ENCODE measurements at places on chromosomes 11 and 22.

- DNase-seq = no peak
Measured at GRCh38 chr11:80937842-80938241, 1497.0 kb upstream of the TENM4 start.

DNA sequence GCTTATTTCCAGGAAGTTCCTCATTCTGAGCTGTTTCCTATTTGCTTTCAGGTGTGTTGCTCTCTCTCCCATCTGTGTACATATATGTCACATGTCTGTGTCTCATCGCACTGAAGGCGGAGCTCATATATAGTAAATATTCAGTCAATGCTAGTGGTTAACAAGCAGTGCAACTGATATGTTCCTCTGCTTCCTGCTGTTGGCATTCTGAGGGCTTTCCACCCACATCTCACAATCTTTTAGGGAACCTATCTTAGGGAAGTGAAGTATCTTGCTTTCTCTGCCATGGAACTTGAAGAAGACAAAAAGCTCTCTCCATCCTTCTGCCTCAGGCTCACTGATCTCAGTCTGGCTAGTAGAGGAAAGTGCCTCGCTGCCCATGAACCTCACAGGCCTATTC lies 139.8 kb downstream of the TTC17 start:
- DNase-seq = no peak

DNA sequence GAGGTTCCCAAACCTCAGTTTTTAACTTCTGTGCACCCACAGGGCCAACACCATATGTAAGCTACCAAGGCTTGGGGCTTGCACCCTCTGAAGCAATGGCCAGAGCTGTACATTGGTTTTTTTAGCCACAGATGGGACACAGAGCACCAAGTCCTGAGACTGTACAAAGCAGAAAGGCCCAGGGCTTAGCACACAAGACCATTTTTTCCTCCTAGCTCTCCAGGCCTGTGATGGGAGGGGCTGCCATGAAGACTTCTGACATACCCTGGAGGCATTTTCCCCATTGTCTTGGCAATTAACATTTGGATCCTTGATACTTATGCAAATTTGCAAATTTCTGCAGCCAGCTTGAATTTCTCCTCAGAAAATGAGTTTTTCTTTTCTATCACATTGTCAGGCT lies 23.4 kb downstream of the CNTF start:
- no peak for DNase-seq

DNA sequence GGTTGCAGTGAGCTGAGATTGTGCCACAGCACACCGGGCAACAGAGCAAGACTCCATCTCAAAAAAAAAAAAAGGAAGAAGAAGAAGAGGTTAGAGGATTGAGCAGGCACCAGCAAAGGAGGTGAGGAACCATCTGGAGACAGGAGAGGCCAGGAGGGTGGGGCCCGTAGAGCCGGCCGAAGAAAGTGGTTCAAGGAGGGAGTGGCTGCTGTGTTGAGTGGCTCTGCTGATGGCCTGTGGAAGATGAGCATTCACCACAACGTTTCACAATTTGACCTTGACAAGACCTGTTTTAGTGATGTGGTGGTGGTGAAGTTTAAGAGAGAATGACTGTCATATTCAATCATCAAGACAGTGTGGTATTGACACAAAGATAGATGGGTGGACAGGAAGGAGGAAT lies 6.8 kb upstream of the CTSD start:
- no peak for DNase-seq

DNA sequence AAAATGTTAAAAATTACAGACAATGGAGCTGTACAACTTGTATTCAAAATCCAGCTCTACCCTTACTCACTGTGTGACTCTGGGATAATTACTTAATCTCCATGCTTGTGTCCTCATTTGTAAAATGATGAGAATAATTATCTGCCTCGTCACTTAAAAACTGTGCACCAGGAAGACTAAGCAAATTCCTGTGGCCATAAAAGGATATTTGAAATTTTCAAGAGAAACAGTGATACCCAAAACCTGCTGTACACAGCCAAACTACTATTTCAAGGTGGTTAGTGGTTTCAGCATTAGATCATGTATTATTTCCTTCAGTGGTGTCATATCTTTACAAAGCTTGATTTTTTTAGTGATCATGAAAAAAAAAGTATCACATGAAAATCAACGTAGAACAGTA lies 136.9 kb downstream of the METTL15 start:
- DNase-seq = no peak

GRCh38 chr11:108871152-108871551 lies 206.3 kb downstream of the DDX10 start:
- peak; percentile 59 for DNase-seq

GRCh38 chr11:43145653-43146052 lies 166.1 kb upstream of the API5 start:
- DNase-seq = no peak

- no peak for DNase-seq
Measured at GRCh38 chr11:112381578-112381977, 120.9 kb upstream of the PLET1 start.

DNA sequence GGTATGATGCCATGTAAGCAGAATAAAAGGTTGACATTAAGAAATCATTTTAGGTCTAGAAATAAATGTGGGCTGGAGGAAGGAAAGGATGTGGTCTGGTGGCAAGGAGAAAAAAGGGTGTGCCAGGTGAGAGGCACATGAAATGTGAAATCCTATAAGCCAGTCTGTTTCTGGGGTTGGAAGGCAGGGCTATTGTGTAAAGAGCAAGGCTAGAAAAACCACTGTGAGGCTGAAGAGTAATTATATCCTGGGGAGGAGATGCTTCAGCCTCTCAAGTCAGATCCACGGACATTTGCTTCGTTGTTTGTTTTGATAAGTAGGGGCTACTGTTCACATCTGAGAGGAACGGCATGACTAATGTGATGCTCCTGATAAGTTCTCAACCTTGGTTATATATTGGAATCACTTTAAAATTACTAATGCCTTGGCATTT lies 77.5 kb upstream of the CTSC start:
- DNase-seq = peak; percentile 10

- no peak for DNase-seq
Measured at GRCh38 chr22:48389916-48390315, 1437.8 kb downstream of the BRD1 start.

DNA sequence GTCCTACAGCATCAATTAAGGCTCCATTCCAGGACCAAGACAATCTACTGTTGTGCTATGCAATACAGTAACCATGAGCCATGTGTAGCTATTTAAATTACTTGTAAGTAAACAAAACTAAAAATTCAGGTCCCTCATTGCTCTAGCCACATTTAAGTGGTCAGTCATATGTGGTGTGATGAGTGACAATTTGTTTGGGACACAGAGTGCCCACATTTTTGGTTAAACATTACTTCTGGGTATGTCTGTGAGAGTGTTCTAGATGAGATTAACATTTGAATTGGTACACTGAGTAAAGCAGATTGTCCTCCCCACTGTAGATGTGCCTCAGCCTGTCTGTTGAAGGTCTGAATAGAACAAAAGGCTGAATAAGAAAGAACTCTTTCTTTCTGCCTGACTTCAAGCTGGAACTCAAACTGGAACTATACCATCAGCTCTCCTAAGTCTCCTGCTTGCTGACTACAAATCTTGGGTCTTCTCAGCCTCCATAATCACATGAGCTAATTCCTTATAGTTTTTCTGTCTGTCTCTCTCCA lies 15.8 kb downstream of the KBTBD3 start:
- no peak for DNase-seq

DNA sequence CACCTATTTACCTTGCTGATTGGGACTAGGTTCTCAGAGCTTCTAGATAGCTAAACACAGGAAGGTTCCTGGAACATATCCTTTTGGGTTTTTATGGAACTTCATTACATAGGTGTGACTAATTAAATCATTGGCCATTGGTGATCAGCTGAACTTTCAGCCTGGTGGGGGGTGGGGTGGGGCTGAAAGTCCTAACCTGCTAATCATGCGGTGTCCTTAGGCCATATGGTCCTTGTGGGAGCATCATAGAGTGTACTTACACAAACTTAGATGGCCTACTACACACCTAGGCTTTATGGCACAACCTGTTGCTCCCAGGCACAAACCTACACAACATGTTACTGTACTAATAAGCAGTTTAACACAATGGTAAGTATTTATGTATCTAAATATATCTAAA lies 8.6 kb upstream of the SELENOH start:
- no peak for DNase-seq

DNA sequence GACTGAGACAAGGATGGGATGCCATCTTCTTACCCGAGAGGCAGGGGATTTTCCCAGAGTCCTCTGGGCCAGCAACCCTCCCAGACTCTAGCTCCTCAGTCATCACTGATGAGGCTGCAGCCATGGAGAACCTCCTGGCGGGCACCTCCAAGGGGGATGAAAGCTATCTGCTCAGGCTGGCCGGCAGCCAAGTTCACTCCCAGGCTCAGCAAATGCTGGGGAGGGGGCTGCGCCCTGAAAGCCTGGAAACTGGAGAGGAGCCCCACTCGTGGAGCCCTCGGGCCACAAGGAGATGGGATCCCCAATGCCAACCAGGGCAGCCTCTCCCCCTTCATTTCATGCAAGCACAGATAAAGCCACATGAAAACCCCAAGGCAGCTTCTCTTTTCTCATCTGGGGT lies 75.0 kb downstream of the CACNA1I start:
- DNase-seq = no peak

DNA sequence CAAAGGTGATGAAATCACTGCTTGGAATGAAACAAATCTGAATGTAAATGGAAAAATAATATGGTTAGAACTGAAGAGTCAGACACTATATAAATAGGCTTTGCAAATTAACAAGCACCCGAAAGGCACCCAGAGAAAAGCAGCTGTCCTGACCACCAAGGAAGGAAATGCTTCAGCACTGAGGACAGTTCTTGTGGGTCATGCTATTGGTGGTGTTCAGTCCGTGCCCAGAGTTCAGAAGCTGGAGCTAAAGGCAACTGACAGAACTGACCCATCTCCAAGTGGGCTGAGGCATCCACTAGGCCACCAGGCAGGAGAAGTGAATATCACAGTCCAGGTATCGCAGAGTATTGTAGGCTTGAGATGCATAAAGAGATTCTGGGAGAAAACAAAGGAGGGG lies 208.9 kb downstream of the OPCML start:
- no peak for DNase-seq

GRCh38 chr22:28106617-28107016 lies 187.6 kb upstream of the PITPNB start:
- DNase-seq = no peak

DNA sequence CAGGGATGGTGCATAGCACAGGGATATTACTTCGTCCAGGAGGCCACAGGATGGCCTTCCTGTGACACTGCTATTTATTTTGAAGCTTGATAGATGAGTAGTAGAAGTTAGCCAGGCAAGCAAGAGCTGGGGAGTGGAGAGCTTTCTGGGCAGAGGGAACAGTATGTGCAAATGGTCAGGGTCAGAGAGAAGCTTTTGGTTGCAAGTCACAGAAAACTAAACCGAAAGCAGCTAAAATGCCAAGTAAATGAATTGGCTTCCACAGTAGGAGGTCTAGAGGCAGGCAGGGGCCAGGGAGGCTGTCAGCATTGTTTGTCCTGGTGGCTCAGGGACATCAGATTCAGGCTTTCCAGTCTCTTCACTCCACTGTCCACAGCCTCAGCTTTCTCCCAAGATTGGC lies 247.5 kb downstream of the GRIK4 start:
- DNase-seq = no peak

DNA sequence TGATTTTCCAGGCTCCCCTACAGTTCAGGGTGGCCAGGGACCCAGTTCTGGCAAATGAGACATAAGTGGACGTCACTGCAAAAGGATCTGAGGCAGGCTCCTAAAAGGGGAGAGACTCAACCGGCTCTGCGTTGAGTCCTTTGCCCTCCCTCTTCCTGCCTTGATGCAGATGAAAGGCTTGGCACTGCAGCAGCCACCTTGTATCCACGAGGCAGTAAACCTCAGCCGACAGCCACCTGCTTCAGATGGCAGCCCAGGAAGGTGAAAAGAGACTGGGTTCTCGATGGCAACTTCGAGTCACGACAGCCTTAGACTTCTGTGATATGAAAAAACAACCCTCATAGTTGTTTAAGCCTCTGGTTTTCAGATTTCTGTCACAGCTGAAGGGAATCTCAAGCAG lies 14.7 kb upstream of the TREH start:
- no peak for DNase-seq

DNA sequence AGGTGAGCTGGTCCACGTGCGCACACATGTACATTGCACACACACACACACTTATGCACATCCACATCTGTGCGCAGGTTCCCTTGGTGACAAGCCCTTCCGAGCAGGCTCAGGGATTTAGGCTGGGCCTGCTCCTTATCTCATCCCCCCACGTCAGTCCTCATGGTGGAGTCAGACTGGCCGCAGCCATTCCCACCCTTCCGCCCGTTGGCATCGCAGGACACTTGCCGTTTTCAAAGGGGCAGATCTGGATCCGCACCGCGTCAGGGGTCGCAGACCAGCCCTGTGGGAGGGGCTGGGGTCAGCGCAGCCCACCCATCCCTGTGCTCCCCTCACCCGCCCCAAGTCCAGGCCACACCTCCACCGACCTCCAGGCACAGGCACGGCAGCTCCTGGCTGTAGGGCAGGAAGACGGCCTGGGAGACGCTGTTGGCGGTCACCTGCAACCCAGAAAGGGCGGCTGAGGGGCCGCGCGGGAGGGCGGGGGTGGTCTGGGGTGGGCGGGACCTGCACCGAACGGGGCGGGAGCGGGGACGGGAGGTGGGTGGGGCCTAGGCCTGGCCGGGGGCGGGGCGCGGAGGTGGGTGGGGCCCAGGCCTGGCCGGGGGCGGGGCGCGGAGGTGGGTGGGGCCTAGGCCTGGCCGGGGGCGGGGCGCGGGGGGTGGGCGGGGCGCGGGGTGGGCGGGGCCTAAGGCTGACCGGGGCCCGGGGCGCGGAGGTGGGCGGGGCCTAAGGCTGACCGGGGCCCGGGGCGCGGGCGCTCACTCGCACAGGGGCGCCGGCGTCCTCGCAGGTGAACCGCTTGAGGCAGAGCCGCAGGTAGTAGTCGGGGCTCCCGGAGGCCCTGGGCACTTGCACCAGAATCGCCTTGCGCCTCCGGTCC lies 13.3 kb downstream of the IL17REL start:
- DNase-seq = no peak

DNA sequence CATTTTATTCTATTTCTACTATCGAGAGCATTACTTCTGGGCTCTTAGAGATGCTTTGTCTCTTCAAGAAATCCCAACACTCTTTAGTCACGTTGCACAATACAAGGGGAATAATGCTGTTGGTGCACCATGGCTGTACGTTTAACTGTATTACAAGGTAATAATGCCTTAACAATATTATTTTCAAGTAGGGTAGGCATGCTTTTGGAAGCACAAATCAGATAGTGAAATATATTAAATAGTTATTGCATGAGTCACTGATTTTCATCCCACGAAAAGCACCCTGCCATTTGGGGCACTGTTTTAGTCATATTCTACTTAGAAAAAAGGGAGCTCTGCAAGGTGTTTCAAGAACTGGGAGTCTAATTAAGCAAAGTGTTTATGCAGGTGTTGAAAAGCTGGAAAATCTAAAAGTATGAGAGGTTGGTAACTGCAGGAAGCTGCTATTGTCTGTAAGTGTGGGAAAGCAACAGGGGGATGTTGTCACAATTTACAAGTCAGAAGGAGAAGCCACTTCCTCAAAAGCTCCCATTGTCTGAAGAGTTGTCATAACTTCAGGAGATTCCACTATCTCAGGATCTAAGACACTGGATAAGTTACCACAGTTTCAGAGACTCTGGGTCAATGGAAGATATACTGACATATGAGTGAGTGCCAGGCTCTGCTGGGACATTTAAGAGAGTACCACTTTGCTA lies 218.2 kb downstream of the JRKL start:
- DNase-seq = no peak

All from RPMI8226 (cell line).